ENCODE measurements at places on chromosomes 1 and 21.

- DNase-seq, result no peak
Observed at GRCh38 chr21:41536076-41536826, 28.3 kb upstream of the TMPRSS2 start.

DNA sequence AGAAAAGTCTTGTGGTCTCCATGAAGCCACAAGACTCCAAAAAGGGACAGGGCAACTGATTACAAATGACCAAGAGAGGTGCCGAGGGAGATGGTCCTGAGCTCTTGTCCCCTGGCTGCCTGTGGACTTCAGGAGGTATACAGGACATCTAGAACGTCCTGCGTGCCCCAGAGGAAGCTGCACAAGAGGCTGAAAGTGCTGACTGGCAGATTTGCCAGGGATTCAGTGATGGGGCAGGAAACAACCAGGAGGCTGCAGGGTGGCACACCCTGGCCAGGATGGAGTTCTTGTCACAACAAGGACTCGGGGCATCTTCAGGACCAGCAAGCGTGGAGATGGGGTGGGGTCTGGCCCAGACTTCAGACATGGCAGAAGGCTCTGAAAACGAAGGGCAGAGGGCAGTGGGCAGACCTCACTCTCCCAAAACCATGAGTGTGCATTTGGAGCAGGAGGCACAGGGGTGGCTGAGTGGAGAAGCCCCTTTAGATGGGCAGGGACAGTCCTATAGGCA, 13.4 kb upstream of the PKP1 start:
- no peak for DNase-seq

DNA sequence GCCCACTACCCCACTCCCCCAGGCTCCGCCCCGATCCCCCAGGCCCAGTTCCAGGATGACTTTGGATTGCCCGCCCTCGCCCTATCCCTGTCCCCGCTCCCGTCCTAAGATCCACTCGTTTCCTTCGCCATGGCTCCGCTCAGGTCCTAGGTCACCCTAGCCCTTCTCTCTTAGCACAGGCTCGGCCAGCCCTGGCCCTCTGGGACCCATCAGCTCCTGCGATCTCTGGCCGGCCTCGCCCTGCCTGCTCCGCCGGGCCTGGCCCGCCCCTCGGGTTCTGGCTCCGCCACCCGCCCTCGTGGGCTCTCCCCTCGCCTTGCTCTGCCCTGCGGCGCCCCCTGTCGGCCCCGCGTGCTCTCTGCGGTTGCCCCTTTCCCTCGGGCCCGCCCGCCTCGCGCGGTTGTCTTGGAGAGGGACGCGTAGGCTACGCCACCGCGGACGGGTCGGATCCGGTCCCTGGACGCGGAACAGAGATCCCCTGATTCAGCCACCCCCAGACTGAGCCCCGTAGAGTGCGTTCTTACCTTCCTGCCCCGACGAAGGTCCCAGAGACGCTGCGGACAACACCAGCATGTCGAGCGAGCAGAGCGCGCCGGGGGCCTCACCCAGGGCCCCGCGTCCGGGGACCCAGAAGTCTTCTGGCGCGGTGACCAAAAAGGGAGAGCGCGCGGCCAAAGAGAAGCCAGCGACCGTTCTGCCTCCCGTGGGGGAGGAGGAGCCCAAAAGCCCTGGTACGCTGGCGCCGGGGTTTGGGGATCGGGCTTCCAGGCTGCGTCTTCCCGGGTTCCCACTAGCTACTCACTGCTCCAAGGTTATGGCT, at the start of gene LRRC71:
Gene LRRC71, plus strand, starts transcription at position 400 of the 820 bp plus-strand sequence. Its CDS starts 172 bp downstream, at position 572.
- DNase-seq, result no peak

GRCh38 chr1:83026745-83027144, 972.2 kb downstream of the TTLL7 start:
- no peak for DNase-seq

DNA sequence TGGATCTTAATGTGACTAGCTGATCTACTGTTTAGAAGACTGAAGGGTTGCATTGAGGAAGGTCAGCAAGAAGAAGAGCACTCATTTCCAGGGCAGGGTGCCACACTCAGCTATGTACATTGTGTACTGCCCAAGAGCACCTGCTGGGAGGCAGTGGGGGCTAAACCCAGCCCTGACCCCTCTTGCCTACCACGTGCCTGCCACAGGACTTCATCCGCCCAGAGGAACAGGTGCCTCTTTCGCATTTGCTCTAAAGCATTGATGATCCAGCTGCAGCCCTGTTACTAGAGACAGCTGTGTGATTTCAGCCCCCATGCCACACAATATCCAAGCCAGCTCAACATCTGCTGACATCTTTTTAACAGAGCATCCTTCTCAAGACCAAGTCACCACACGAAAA, 341.8 kb downstream of the LMX1A start:
- DNase-seq, result no peak

- DNase-seq, result no peak
Observed at GRCh38 chr21:20207335-20207734, 790.9 kb upstream of the NCAM2 start.

- DNase-seq, result no peak
Observed at GRCh38 chr1:198970916-198971315, 332.1 kb downstream of the PTPRC start.

GRCh38 chr1:181112071-181112929, 23.8 kb downstream of the IER5 start:
- no peak for DNase-seq

GRCh38 chr1:39957299-39958015, 2.5 kb downstream of the MFSD2A start:
- DNase-seq, result no peak

GRCh38 chr1:192227330-192227729, 69.1 kb downstream of the RGS18 start:
- no peak for DNase-seq

- no peak for DNase-seq
Observed at GRCh38 chr1:86155807-86156565, 586 bp downstream of the COL24A1 start.

GRCh38 chr1:22055463-22055862, 3.0 kb downstream of the CDC42 start:
- DNase-seq, result no peak

DNA sequence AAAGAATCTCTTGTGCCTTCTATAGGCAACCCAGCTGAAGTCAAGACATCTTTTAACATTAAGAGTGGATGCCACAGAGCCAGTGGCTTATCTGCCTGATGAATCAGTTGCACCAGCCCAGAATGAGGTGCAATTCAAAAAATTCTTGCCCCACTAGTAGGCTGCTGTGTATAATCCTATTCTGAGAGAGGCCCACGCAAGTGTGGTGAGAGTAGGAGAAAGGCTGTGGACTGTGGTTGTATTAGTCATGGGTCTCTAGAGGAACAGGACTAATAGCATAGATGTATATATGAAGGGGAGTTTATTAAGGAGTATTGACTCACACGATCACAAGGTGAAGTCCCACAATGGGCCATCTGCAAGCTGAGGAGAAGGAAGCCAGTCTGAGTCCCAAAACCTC, 216.4 kb downstream of the LTN1 start:
- no peak for DNase-seq

GRCh38 chr1:37042506-37042905, 8.2 kb upstream of the GRIK3 start:
- no peak for DNase-seq

- DNase-seq, result no peak
Observed at GRCh38 chr1:174997041-174997440, 2.7 kb upstream of the CACYBP start.

DNA sequence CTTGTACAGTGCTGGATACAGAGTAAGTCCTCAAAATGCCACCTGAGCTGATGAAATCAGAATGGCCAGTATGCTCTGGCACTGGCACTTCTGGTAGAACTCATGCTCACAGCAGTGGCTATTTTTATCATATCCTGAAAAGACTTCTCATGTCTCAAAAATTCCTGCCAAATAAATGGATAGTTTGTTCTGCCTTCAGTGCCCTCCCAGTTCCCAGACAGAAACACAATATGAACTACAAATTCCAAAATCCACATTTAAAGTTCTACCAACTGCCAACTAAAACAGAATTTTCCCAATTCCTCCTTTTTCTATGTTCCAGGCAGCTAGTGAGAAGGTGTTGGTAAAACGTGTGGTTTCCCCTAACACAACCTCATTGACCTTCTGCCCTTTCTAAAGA, 51.4 kb upstream of the RGS1 start:
- no peak for DNase-seq

GRCh38 chr1:179706339-179706941, 36.7 kb upstream of the FAM163A start:
- peak; percentile 70 for DNase-seq

GRCh38 chr21:27759091-27759659, 792.3 kb upstream of the ADAMTS5 start:
- no peak for DNase-seq

GRCh38 chr1:56477164-56478111, 101.9 kb downstream of the PLPP3 start:
- DNase-seq, result no peak

DNA sequence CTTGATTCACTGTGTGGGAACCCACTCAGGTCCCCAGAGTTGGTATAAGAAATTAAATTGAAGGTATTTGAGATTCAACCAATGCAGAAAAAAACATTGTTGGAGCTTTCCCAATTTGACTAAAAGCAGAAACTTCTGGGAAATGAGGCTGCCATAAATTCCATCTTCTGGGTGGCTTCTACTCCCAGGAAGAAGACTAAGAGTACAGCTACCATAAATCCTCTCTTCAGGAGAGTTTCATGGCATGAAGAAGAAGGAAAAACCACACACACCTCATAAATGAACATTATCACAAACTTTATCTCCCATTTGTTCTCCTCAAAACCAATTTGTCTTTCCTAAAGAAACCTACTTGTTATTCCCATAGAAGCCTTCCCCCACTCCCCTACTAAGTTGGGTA, 283.9 kb downstream of the DPYD start:
- DNase-seq, result no peak

DNA sequence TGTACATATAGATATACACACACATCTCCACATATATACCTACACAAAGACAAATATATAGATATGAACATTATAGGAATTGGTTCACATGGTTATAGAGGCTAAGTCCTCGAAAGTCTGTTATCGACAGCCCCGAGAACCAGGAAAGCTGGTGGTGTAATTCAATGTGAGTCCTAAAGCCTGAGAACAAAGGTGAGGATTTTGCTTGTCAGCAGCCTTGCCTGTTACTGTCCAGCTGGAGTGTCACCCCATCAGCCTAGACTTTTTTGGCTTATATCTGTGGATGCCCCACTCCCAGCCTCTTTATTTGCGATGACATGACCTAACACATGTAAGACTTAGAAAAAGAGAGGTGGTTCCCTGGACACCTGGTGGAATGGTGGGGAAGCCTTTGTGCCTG, 97.0 kb downstream of the GIPC2 start:
- no peak for DNase-seq

GRCh38 chr1:115222616-115223402, 115.2 kb downstream of the NGF start:
- DNase-seq, result no peak

Measured in OCI-LY7 (cell line).